ENCODE measurements at places on chromosomes 16 and 17. TPM values are rescaled to one million over a fixed set of nuclear protein-coding genes. Genes with fewer than 3 reads are reported as not detected.

- H3K27ac ChIP-seq = no peak overlapping the region
- H3K4me1 ChIP-seq = no peaks in the 10 kb centered on the region
- H3K4me3 ChIP-seq = no peak overlapping the region
- DNase-seq = no peak
Observed at GRCh38 chr17:51124640-51125503, 4.2 kb upstream of the SPAG9 start.

- H3K27ac ChIP-seq = no peak overlapping the region
- H3K4me3 ChIP-seq = no peak overlapping the region
- H3K27me3 ChIP-seq = no peaks in the 10 kb centered on the region
- peaks cover 17% of the 10 kb centered on the region for H3K36me3 ChIP-seq
Observed at GRCh38 chr17:81844327-81844851, 9.5 kb upstream of the PPP1R27 start.

DNA sequence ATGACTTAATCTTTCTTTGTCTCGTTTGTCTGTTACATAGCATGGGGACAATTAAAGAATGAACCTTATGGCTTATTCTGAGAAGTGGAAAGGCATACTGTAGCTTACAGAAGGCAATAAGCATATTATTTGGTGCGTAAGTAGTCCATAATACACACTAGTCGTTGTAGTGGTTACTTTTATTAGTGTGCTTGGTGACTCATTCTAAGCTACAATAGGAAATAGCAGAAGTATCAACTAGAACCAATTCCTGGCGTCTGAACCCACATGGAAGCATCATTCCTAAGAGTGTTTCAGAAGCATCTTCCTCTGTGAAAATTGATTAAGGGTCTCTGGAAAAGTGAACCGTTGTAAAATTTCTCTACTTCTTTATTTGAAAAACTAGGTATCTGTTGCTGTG is 777.8 kb upstream of the EEF2KMT start:
- H3K4me1 ChIP-seq = no peaks in the 10 kb centered on the region
- no peaks in the 10 kb centered on the region for H3K27me3 ChIP-seq
- H3K27ac ChIP-seq = no peak overlapping the region
- no peak overlapping the region for H3K4me3 ChIP-seq
- no peaks in the 10 kb centered on the region for H3K36me3 ChIP-seq
- no peak for DNase-seq

- H3K36me3 ChIP-seq = no peaks in the 10 kb centered on the region
- peaks cover 5% of the 10 kb centered on the region for H3K4me1 ChIP-seq
- DNase-seq = no peak
Observed at GRCh38 chr17:50213026-50214022, 11.9 kb upstream of the COL1A1 start.

DNA sequence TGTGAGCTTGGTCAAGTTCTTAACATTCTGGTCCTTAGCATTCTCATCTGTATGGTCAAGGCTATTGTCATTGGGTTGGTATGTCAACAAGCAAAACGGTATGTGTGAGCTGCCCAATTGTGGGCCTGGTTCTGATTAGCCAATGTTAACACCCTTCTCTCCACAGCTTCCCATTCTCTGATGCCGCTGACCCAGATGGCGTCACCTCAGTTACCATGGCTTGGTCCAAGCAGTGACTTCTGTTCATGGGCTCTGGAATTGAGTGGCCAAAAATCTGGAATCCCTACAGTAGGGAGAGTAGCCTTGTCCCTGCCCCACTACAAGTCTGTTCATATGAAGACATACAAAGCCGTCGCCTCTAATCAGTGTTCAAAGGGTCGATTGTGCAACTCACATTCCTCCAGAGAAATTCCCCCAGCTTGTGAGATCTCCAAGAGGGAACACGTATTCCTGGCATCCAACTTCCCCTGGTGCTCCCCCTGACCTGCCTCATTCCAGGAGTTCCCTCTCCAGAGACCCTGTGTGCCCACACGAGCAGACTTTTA is 15.8 kb downstream of the TMEM98 start:
- H3K27me3 ChIP-seq = no peaks in the 10 kb centered on the region
- peaks cover 4% of the 10 kb centered on the region for H3K36me3 ChIP-seq
- no peak overlapping the region for H3K4me3 ChIP-seq

Gene TRPV2
- polyA plus RNA-seq = 8.5 TPM

DNA sequence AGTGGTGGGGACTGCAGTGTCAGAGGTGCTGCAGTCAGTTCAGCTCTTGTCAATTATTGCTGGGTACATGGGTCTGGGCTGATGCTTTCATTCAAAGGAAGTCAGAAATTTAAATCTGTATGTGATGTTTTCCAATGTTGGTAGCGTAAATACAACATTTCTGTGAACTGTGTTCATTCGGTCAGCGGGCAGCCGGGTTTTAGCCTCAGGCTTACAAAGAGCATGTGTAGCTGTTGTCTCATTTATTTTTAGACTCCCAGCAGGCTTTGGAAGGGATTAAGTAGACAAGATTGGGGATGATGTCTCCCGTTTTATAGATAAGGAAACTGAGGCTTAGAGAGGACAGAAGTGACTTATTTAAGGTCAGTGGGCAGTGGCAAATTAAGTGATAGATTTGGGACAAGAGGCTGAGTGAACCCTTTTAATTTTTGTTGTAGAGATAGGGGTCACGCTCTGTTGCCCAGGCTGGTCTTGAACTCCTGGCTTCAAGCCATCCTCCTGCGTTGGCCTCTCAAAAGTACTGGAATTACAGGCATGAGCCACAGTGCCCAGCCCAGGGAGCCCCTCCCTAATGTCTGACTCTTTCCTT is 8.1 kb downstream of the AQP8 start:
- no peaks in the 10 kb centered on the region for H3K4me1 ChIP-seq
- H3K4me3 ChIP-seq = no peak overlapping the region
- no peak overlapping the region for H3K27ac ChIP-seq
- no peaks in the 10 kb centered on the region for H3K27me3 ChIP-seq

Gene CCR7
- polyA plus RNA-seq = 0.13 TPM

Gene TM4SF5
- not detected for polyA plus RNA-seq

- DNase-seq = no peak
- H3K4me3 ChIP-seq = no peak overlapping the region
- H3K27ac ChIP-seq = no peak overlapping the region
- H3K4me1 ChIP-seq = no peaks in the 10 kb centered on the region
- H3K27me3 ChIP-seq = no peaks in the 10 kb centered on the region
Observed at GRCh38 chr16:8107296-8107695, 483.0 kb downstream of the TMEM114 start.

Gene PRAC2
- not detected for polyA plus RNA-seq

DNA sequence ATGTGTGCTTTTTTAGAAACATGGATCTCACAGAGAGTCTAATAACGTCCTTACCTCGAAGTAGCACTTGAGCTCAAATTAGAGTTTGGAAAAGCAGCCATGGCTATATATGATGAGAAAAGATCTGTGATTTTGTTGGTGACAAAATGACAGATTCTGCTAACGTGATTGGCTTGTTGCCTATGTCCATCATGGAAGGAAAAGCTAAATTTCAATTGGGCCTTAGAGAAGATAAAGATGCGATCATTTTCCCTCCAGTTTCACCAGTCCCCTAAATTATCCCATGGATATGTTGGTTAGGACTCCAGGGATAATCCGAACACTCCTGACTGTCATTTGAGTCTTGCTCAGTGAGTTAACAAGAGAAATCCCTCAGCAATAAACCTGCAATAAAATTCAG is 175.8 kb downstream of the C16orf95 start:
- no peak overlapping the region for H3K27ac ChIP-seq
- DNase-seq = no peak
- no peak overlapping the region for H3K4me3 ChIP-seq
- no peaks in the 10 kb centered on the region for H3K27me3 ChIP-seq
- H3K36me3 ChIP-seq = no peaks in the 10 kb centered on the region
- H3K4me1 ChIP-seq = no peaks in the 10 kb centered on the region

Gene KCNG4
- 0.13 TPM for polyA plus RNA-seq

GRCh38 chr17:59361916-59362810 is 30.7 kb downstream of the YPEL2 start:
- no peaks in the 10 kb centered on the region for H3K27me3 ChIP-seq
- H3K4me1 ChIP-seq = peaks cover 42% of the 10 kb centered on the region
- H3K4me3 ChIP-seq = no peak overlapping the region
- DNase-seq = no peak
- no peaks in the 10 kb centered on the region for H3K36me3 ChIP-seq

Gene MKS1
- polyA plus RNA-seq = 13.8 TPM

Gene CD300H
- polyA plus RNA-seq = not detected

- DNase-seq = no peak
- no peaks in the 10 kb centered on the region for H3K27me3 ChIP-seq
- H3K4me1 ChIP-seq = no peaks in the 10 kb centered on the region
- no peak overlapping the region for H3K27ac ChIP-seq
- H3K36me3 ChIP-seq = peaks cover 11% of the 10 kb centered on the region
Observed at GRCh38 chr17:50365649-50366393, 7.2 kb downstream of the MRPL27 start.

DNA sequence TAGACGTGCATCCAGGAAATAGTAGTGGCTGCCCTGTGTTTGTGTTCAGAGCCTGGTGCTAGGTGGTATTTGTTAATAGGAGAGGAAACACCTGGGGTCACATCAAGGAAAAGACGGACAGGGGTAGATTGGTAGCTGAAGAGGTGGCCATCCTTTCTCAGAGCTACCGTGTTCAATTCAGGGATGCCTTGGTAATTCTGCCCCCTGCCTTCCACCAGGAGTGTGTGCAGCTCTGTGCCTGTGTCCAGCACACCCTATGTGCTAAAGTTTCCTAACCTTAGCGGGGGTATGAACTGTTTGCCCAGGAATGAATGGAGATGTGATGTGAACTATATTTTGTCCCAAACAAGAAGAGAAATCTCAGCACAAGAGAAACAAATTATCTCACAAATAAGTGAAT is 174.1 kb upstream of the MPHOSPH6 start:
- H3K27me3 ChIP-seq = no peaks in the 10 kb centered on the region
- H3K36me3 ChIP-seq = no peaks in the 10 kb centered on the region
- DNase-seq = no peak
- no peaks in the 10 kb centered on the region for H3K4me1 ChIP-seq
- H3K4me3 ChIP-seq = no peak overlapping the region

Gene MYH8
- polyA plus RNA-seq = not detected

DNA sequence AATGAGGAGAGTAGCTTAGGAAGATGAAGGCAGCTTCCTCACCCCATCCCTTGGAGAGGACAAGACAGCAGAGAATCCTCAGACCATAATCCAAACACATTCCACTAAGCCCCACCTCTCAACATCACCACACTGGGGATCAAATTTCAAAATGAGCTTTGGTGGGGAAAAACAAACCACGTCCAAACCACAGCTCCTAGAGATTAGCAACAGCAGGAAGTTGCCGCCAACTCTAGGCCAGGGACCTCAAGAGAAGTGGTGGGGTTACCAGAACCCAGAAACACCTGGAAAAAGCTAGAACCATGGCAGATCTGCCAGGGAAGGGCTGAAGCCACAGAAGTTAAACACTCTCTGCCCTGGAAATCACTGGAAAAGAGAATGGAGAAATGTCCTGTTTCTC is 571.6 kb downstream of the HS3ST4 start:
- H3K36me3 ChIP-seq = no peaks in the 10 kb centered on the region
- H3K27me3 ChIP-seq = no peaks in the 10 kb centered on the region
- no peak overlapping the region for H3K4me3 ChIP-seq
- H3K27ac ChIP-seq = no peak overlapping the region
- H3K4me1 ChIP-seq = no peaks in the 10 kb centered on the region

DNA sequence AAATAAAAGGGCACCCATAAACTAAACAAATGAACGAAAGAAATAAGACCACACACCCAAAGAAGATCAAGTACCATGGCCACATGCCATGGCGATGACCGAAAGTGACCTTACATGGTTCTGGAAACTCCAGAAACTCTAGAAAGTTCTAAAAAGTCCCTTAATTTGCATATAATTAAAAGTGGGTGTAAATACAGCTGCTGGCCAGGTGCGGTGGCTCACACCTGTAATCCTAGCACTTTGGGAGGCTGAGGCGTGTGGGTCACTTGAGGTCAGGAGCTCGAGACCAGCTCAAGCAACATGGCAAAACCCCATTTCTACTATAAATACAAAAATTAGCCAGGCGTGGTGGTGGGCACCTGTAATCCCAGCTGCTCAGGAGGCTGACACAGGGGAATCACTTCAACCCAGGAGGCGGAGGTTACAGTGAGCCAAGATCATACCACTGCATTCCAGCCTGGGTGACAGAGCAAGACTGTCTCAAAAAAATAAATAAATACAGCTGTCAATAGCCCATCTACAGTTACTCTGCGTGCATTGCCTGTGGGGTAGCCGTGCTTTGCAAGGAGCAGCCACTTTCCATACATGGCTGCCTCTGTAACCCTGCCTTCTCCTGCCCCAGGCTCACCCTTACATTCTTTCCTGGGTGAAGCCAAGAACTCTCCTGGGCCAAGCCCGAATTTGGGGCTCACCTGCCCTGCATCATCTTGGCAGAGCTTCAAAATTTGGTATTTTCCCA is 7.2 kb upstream of the ZNF778 start:
- no peaks in the 10 kb centered on the region for H3K4me1 ChIP-seq
- no peaks in the 10 kb centered on the region for H3K27me3 ChIP-seq
- H3K4me3 ChIP-seq = no peak overlapping the region

Gene PRSS53
- polyA plus RNA-seq = 12.9 TPM

- H3K4me3 ChIP-seq = no peak overlapping the region
- no peaks in the 10 kb centered on the region for H3K4me1 ChIP-seq
- H3K27ac ChIP-seq = no peak overlapping the region
- peaks cover 3% of the 10 kb centered on the region for H3K36me3 ChIP-seq
- no peak for DNase-seq
Observed at GRCh38 chr16:71771571-71771970, 37.1 kb downstream of the AP1G1 start.

Gene CDH8
- polyA plus RNA-seq = 3.4 TPM

- H3K27me3 ChIP-seq = no peaks in the 10 kb centered on the region
- peak; percentile 88 for DNase-seq
- H3K36me3 ChIP-seq = peaks cover 4% of the 10 kb centered on the region
- H3K4me3 ChIP-seq = peak within 1 kb of the TSS; percentile 47
Observed at GRCh38 chr16:1533443-1533951, at the start of gene TMEM204. Gene TMEM204 (plus strand): TSS chr16:1533666. CDS start chr16:1534276, 610 bp downstream.

Gene CACNG1
- 0.38 TPM for polyA plus RNA-seq

Measured in aorta (tissue), 5 donors.